ENCODE measurements at places on chromosomes 1 and 21.

DNA sequence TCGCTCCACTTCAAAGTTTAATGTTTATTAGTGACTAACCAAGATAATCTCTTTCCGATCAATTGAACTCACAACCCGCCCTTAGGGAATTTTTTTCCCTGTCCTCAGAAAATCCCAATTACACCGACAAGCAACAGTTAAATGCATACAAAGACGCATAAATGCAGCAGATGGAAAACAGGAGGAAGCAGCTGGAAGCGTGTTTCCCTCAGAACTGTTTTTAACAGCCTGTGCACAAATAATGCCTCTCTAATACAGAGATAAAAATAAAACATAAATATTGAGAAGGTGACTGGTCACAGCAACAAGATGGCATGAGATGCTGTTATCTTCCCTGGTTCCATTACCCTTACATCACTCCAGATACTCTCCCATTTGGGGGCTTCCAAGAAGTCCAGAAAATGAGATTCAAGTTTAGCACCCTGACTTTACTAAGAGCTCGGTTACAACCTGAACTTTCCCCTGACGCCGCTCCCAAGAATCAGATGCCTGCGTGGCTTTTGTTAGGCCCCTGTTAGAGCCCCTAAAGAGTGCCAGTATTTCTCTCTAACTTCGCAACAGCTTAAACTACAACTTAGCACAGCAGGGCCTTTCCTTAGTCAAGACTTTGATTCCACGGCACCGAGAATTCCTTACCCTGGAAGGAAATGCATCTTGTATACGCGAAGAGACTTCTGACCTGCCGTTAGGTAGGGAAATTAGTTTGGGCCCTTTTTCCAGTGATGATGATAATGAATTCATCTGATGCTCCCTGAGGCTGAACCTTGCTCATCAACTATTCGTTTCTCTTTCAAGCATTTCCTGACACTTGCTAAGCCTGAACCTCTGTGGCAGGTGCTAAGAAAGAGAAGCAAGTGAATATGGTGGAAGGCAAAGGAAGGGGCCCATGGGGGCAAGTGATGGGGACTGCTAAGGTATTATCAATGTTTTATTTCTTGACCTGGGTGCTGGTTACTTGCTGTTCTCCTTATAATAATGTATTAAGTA is 137.7 kb upstream of the SMYD2 start:
- DNase-seq, result no peak

DNA sequence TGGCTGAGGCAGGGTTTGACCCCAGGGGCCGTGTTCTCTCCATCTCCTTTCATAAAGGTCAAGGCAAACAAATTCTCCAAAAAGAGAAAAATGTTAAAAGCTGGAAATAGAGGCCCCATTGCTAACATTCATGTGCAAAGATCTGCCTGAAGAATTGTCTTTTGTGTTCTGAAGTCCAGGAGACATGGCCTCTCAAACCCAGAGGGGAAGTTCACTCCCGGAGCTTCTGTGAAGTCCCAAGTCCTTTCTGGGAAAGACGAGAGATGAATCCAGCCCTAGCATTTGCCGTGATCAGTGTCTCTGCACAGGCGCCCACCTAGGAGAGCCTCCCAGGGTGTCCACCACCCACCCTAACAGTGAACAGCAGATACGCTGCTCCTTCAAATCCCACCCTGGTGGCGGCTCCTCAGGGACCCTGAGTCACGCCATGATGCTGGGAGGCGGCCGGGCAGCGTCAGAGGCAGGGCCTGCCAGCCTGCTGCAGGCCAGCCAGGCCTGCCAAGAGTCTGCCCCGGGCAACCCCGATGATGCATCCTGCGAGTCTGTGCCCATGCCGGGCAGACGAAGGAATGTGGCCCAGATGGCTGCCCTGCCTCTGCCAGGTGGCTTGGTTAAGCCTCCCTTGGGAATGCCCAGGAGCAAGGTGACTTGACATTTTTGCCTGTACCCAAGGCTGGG is 5.2 kb upstream of the C2CD2 start:
- no peak for DNase-seq

GRCh38 chr1:232599178-232600041 is 30.5 kb downstream of the SIPA1L2 start:
- no peak for DNase-seq

DNA sequence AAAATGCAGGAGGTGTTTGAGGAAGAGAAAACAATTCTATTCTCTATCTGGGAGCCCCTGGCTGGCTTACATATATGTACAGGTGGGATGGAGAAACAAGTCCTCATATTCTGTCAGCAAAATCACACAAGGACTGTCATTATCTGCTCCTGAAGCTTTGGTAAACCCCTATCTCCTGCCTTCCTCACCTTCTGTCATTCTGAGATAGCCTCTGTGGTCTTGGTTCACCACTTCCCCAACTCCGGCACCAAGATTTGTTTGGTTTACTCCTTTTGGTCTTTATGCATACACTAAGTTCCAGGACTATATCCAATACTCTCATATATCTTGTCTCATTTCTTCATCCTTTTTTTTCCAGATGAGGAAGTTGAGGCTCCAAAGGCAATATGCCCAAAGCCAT is 551.1 kb downstream of the PLPP3 start:
- no peak for DNase-seq

- no peak for DNase-seq
Observed at GRCh38 chr1:244419024-244419423, 32.7 kb downstream of the ADSS2 start.

DNA sequence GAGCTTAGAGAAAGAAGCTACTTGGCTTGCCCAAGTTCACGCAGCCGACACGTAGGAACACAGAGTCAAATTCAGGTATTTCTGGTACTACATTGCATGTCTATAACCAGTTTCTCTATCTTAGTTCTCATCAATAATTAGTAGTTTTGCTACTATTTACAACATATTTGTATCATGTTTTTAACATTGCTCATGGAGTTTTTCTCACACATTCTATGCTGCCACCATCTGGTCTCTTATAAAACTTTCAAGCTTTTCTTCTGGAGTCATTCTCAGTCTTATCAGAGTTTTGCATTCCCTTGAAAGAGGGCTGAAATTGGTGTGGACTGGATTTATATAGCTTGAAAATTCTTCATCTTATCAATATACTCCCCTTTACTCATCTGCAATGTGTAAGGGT is 118.8 kb upstream of the PALMD start:
- no peak for DNase-seq

DNA sequence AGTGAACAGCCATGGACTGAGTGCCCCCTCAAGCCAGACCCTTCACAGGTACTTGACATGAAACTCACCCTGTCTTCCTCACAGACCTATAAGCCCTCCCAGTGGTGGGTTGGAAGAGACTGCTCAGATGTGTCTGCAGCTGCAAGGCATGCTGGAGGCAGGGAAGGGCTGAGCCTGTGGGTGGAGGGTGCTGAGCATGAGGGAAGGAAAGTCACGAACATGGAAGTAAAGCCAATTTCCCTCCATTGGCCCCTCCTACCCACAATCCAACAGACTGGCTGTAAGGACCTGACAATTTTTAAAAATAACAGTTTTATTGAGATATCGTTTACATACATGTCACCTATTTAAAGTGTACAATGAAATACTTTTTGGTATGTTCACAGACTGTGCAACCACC is 44.1 kb downstream of the RCSD1 start:
- no peak for DNase-seq

GRCh38 chr1:31099293-31100032 is 33.9 kb upstream of the PUM1 start:
- no peak for DNase-seq

DNA sequence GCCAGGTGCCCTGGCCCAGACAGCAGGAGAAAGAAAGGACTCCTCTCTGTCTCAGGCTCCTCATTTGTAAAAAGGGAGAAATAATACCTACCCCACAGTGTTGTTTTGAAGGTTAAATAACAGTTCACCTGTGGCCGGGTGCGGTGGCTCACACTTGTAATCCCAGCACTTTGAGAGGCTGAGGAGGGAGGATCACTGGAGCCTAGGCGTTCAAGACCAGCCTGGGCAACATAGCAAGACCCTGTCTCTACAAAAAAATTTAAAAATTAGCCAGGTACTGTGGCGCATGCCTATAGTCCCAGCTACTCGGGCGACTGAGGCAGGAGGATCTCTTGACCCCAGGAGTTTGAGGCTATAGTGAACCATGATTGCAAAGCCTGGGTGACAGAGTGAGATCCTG is 2.5 kb upstream of the TMEM200B start:
- no peak for DNase-seq

- no peak for DNase-seq
Observed at GRCh38 chr1:193156117-193156821, 30.1 kb downstream of the B3GALT2 start.

Measured in stimulated activated naive B cell treated with anti-CD40 and anti-IgM and Interleukin-4, amounts not matched to agents 10 μg/mL and 1 μg/mL and 100 μg/mL, for 72 hours (primary cell).